ENCODE measurements at places on chromosomes 7 and 10.

- DNase-seq: no peak
Observed at GRCh38 chr10:33808475-33808874, 474.0 kb upstream of the NRP1 start.

- no peak for DNase-seq
Observed at GRCh38 chr10:106513352-106513771, 651.1 kb downstream of the SORCS1 start.

DNA sequence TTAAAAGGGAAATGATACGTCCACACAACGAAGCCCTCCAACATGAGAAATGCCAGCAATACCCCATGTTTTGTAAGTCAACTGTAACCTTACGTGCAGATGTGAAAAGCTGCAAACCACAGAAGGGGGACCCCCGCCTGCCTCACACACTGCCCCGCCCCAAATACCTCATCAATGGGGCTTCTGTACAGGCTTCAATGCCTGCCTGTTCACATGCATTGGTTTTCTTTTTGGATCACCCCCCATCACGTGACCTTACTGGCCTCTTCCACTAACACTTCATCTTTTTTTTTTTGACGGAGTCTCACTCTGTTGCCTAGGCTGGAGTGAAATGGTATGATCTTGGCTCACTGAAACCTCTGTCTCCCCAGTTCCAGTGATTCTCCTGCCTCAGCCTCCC, 224.0 kb downstream of the TNS3 start:
- no peak for DNase-seq

- no peak for DNase-seq
Observed at GRCh38 chr7:44112231-44112996, 8.3 kb downstream of the AEBP1 start.

- DNase-seq: no peak
Observed at GRCh38 chr7:39616138-39616537, 7.2 kb upstream of the RALA start.

GRCh38 chr10:34024693-34025425, 690.4 kb upstream of the NRP1 start:
- no peak for DNase-seq

GRCh38 chr10:90924552-90924951, 3.7 kb upstream of the ANKRD1 start:
- DNase-seq: no peak

DNA sequence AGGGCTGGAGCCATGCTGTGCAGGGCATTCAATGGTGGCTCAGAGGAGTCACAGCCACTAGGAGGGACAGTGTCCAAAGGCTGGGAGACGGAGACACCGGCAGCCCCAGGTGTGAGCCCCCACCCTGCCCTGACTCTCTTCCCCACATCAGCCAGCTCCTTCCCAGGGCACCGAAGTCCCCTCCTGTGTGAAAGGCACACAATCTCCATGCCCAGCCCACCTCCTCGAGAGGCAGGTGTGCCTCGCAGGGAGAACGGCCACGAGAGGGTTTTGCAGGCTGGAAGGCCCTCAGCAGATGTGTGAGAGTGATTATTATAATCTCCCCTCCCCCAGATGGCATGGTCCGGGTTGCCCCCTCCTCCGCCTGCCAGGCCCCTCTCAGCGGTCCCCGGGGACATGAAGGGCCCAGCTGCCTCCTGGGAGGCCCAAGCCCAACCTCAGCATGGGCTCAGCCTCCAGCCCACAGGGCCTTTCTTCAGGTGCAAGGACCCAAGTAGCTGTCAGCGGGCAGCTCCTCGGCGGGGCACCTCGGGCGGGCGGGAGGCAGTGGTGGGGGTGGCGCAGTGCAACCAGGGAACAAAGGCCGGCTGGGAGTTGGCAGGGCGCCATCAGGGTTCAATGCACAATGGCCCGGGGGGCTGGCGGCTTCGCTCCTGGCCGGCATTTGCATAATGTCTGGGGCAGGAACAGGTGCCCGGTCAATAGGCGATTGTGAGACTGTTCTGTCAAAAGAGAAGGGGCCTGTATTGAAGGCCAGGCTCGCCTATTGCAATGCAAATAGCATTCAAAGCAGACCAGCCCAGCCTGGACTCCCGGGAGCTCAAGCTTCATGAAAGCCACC, 155.3 kb upstream of the ZMIZ1 start:
- no peak for DNase-seq

DNA sequence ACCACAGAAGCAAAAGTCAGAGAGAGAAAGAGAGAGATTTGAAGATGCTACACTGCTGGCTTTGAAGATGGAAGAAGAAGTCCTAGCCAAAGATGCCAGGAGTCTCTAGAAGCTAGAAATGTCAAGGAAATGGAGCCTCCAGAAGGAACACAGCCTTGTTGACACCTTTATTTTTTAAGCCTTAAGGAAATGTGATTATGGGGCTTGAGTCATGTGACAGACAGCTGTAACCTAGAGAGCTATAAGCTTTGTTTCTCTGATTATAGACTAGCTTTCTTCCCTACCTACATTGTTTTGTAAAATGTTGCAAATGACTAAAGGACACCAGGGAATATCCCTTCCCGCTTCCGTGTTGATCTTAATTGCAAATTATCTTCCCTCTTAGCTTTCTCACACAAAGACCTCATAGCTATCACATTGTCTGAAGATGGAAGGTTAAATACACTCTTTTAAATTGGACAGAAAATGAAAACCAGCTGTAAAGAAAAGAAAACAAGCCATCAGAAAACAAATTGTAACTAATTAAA, 199.9 kb downstream of the ARHGAP12 start:
- DNase-seq: no peak

- DNase-seq: no peak
Observed at GRCh38 chr10:100744987-100745881, at the start of gene PAX2. Gene PAX2 (plus strand): TSS chr10:100745582. CDS start chr10:100746261, 679 bp downstream.

DNA sequence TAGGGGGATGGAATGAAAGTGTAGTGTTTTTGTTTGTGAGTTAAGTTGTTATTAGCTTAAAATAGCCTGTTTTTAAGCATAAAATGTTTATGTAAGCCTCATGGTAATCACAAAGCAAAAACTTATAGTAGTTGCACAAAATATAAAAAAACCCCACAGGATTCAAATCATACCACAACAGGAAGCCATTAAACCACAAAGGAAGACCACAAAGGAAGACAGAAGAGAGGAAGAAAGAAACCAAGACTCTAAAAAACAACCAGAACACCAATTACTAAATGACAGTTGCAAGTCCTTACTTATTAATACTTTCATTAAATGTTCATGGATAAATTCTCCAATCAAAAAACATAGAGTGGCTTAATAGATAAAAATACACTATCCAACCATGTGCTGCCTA, 63.6 kb downstream of the ANKRD7 start:
- peak; percentile 42 for DNase-seq

- no peak for DNase-seq
Observed at GRCh38 chr10:24394461-24395190, 185.7 kb downstream of the KIAA1217 start.

DNA sequence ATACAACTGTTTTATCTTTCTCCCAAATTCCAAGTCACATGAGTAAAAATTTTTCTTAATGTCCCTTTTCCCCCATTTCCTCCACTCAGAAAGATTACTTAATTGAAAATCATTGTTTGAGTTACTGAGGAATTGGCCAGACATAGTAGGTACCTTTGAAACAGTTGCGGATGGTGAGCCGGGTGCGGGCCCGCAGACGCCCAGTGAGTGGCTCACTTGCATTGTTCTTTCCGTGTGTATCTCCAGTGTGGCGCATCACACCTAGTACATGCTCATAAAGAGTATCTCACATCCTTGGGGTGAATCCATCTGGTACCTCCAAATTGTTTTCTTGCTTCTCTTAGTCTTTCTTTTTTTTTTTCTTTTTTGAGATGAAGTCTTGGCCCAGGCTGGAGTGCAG, 14.3 kb downstream of the TRRAP start:
- DNase-seq: no peak

- DNase-seq: peak; percentile 34
Observed at GRCh38 chr7:127792528-127793342, 140.7 kb downstream of the SND1 start.

GRCh38 chr10:34804306-34804705, 10.8 kb downstream of the PARD3 start:
- no peak for DNase-seq

DNA sequence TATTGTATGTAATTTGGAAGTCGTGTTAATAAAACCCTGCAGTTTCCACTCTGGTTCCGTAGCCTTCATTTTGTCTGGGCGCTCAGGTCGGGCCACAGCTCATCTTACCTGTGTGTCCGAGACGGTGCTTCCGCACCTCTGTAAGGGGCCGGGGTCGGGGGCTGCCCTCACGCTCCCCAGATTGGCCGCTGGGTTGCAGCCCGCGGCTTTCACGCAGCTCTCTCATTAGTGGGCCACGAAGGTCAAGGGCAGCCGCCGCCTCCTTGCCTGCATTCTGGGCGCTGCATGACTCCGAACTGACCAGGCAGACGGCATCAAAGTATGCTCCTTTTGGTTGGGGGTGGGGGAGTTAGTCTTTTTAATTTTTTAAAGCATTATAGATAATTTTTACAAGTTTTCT, 30.8 kb downstream of the SHH start:
- DNase-seq: no peak

GRCh38 chr7:131249003-131249402, 78.7 kb upstream of the MKLN1 start:
- DNase-seq: no peak

DNA sequence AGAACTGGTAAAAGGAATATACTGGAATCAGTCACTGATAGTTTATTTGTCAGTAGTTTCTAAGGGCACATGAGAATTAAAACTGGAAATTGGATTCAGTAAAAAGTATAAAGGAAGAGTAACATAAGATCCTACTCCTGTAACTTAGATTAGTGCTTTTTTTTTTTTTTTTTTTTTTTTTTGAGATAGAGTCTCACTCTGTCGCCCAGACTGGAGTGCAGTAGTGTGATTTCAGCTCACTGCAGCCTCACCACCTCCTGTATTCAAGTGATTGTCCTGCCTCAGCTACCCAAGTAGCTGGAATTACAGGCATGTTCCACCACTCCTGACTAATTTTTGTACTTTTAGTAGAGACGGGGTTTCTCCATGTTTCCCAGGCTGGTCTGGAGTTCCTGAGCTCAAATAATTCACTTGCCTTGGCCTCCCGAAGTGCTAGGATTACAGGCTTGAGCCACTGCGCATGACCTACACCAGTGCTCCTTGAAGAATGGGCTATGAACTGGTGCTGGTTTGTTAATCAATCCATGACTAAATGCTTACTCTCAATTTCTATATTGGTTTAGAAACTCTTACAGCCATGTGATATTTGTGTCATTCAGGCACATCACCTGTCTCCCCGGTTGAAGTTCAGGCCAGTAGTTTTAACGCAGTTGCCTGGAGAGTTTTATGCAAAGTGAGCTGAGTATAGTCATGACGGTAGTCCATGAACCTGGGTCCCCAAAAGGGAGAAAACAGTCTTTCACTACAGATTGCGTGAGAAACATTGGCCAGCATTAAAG, 65.0 kb downstream of the ZEB1 start:
- no peak for DNase-seq

- no peak for DNase-seq
Observed at GRCh38 chr7:44284881-44285541, 40.4 kb downstream of the CAMK2B start.

DNA sequence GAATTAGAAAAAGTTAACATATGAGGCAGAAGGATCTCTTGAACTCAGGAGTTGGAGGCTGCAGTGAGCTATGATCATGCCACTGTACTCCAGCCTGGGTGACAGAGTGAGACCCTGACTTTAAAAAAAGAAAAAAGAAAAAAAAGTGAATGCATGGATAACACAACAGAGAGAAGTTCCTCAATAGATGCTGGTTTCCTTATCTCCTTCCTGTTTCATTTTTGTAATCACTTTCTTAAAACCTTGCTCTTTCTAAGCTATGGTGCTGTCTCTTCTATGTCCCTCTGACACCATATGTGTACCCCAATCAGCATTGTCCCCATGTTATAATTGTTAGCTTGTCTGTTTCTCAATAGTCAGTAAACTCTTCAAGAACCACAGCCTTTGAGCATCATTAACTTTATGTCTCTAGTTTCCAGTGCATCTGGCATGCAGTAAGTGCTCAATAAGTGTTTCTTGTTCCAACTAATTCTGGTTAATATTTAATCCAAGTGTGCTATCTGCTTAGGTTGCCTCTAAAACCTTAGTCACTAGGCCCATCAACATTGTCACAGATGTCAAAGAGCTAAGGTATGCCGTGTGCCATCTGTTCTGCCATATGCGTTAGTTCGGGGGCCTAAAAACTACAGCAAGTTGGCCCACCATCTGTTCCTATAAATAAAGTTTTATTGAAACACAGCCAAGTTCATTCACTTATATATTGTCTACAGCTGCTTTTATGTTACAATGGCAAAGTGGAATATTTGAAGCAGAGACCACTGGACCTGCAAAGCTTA, 36.2 kb downstream of the MPP7 start:
- DNase-seq: no peak

DNA sequence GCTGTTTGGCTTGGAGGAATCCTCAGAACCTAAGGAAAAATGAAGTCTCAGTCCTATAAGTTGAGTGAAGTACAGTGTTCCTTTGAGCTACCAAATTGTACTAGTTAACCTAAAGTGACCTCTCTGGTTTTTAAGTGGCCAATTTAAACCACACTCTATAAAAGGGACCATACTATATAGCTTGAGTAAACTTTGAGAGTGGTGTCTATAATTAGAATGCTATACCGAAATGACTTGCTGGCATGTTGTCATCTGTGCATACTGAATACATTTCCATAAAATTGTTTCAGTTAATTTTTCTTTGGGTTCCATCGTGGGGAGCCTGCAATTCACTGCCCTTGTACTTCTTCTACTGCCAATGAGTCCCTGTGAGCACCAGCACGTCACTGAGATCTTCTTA, 151.1 kb downstream of the DKK1 start:
- DNase-seq: no peak

DNA sequence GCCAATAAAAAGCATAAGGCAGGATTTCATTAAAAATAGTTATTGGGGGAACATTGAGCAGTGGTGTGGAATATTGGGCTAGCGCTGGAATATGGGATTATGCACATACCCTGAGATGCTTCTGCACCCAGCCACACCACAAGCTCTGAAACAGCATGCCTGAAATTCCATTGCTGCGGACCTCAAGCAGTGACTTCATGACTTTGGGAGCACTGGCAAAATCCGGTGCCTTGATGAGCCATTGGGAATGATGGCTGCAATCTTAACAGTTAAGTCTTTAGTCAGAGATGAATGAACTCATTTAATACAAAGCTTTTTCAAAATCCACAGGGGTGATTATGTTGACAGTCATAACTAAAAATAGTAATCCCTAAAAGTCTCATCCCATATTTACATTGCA, 274.7 kb upstream of the MTPN start:
- DNase-seq: no peak

GRCh38 chr7:45574669-45575500, 717 bp downstream of the ADCY1 start:
- DNase-seq: no peak

DNA sequence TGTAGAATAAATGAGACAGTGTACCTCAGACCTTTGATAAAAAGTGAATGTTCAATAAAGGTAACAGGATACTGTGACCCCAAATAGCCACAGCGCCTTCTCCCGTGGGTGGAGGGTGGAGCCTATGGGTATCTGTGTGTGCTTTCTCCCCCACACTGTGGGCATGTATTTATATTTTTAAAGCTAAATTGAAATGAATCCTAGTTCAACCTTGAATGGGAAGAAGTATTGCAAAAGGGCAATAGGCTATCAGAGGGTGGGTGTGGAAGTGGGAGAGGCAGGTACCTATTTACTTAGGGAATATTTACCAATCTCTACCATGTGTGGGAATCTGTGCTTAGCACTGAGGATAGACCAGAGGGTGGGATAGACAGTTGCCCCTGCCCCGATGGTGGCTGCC, 68.9 kb downstream of the PFKFB3 start:
- DNase-seq: no peak
